ENCODE measurements at places on chromosomes 4 and X.

DNA sequence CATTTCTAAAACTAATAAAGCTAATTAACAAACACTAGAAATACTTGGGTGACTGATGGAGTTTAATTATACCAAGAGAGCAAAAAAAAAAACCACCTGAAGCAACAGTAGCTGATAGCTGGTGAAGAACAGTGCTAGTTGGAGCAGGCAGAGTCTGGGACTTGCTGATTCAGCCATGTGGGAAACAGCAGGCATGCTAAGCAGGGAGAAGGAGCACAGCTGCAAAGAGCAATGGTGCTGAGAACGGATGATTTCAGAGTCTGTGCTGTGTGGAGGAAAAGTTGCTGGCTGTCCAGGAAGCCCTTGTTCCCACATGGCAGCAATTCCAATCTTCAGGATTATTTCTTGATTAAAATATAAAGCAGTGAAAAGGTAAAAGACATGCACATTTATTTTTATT is 68.8 kb downstream of the NPY1R start:
- no peak for DNase-seq

GRCh38 chr4:24979554-24979953 is 51.2 kb downstream of the LGI2 start:
- peak; percentile 39 for DNase-seq

- no peak for DNase-seq
These were observed 37.4 kb downstream of the ETNPPL start for GRCh38 chr4:108725457-108725856.

DNA sequence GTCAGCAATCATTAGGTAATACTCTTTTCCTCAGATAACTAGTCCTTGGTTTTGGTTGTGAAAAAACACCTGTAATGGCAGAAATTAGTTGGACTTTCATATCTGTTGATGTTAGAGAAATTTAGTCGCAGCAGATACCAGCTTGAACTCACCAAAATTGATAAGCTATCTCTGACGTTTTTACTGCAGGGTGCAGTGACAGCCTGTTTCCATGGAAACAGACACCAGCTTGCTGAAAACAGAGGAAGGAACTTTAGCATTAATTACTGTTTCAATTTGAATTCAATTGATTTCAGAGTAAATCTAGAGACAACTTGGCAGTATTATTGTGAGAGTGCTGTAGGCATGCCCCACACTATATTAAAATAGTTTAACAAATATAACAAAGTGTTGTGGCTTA is 246.5 kb downstream of the PPP1R2C start:
- no peak for DNase-seq

DNA sequence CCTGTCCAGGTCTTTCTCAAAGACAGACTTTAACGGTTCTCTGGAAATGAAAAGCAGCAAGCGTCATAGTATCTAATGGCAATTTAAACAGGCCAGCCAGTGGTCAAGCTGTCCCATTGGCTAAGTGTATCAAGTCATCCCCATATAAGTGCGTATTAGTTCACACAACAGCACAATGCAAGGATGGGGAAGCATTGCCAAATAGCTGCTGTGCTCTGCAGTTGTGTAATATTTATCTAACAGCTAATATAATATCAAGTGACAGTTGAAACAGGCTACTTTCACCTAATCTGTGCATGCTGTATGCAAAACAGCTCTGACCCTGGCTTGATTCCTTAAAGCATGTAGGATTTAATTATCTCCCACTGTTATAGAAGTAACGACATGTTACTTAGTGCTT is 134.8 kb upstream of the PPARGC1A start:
- no peak for DNase-seq

GRCh38 chrX:129840344-129840743 is 3.3 kb downstream of the ZDHHC9 start:
- no peak for DNase-seq

All from AG08395 (cell line).